ENCODE measurements at places on chromosomes 13 and 19. TPM values are rescaled to one million over a fixed set of nuclear protein-coding genes. Genes with fewer than 3 reads are reported as not detected.

TPTE2 gene
- polyA plus RNA-seq = 0.27 TPM

NKG7 gene
- polyA plus RNA-seq = 4.0 TPM

RDH8 gene
- not detected for polyA plus RNA-seq

THSD8 gene
- polyA plus RNA-seq = 5.6 TPM

KIR3DL2 gene
- polyA plus RNA-seq = not detected
